Activated T-cell treated with anti-CD3 and anti-CD28 coated beads, Interleukin-2, amount 50 U/mL, for 72 hours (primary cell): ENCODE measurements at places on chromosomes 16 and 17. TPM values are rescaled to one million over a fixed set of nuclear protein-coding genes. Genes with fewer than 3 reads are reported as not detected.

- no peak for DNase-seq
These were observed 386.4 kb upstream of the TNRC6C start for GRCh38 chr17:77572065-77572601.

CCL16 gene
- not detected for total RNA-seq

DNA sequence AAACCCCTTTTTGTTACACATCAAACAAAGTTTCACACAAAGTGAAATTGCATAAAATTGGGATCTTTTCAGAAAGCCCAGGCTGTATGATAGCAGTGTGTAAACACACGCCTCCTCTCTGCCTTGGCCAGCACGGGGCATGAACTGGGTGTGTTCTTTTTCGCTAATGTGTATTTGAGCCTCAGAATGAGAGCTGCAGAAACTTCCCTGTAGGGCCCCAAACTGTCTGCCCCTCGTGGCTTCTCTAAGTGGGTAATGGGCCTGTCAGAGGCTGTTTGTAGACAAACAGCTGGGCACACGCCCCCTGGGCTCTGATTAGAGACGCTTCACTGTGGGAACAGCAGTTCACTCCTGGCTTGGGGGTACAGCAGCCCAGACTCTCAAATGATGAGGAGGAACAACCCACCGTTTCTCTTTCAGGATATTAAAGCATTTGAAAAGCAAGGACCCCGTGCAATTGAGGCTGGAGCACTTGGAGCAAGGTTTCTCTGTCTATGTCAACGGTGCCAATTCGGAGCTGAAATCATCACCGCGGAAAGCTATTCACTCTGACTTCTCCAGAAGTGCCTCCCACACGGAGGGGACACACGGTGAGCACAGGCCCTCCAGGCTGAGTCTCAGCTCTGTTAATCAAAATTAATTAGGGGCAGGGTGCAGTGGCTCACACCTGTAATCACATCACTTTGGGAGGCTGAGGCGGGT lies 78.4 kb downstream of the KATNIP start:
- DNase-seq = no peak

- no peak for DNase-seq
These were observed 52.5 kb downstream of the PIPOX start for GRCh38 chr17:29095439-29095838.

- no peak for DNase-seq
These were observed 29.7 kb upstream of the KIF2B start for GRCh38 chr17:53792997-53793396.

GRCh38 chr17:68792873-68793272 lies 162.3 kb downstream of the ABCA8 start:
- no peak for DNase-seq

DNA sequence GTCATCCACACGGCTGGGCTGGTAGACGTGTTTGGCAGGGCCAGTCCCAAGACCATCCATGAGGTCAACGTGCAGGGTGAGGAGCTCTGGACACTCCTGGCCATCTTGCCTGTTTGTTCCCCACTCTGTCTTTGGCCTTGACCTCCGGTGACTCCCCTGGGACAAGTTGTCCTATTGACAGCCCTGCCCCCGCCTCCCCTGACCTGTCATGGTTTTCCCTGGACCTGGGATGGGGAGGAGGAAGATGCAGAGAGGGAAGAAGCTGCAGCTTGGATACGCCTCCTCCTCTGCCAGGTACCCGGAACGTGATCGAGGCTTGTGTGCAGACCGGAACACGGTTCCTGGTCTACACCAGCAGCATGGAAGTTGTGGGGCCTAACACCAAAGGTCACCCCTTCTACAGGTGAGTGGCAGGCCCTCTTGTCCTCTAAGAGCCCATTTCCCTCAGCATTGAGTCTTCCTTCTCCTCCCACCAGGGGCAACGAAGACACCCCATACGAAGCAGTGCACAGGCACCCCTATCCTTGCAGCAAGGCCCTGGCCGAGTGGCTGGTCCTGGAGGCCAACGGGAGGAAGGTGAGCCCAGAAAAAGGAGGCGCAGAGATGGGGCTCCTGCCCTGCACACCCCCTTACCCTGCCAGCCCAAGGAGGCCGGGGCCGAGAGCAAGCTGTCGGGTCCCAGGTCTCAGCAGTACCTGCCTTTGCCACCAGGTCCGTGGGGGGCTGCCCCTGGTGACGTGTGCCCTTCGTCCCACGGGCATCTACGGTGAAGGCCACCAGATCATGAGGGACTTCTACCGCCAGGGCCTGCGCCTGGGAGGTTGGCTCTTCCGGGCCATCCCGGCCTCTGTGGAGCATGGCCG lies 1.4 kb downstream of the HSD3B7 start:
- DNase-seq = no peak

- no peak for DNase-seq
These were observed 13.4 kb downstream of the GINS2 start for GRCh38 chr16:85675251-85675874.

TOX3 gene
- total RNA-seq = not detected

- peak; percentile 45 for DNase-seq
These were observed 59.2 kb downstream of the PLD6 start for GRCh38 chr17:17146786-17147406.

DNA sequence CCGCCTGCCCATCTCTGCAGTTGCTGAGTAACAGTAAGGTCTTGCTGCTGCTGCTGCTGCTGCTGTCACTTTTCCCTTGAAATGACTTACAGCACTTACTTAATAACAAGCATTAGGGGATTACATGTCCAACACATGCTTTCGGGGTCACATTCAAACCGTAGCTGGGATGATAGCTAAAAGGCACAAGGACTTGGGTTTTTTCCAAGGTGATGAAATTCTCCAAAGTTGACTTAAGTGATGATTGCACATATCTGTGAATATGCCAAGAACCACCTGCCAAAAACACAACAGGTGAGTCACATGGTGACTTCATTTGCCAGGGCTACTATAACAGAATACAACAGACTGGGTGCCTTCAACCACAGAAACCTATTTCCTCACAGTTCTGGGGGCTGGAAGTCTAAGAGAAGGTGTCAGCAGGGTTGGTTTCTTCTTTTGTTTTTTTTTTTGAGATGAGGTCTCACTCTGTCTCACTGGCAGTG lies 121.9 kb upstream of the TNRC6C start:
- peak; percentile 69 for DNase-seq

USP43 gene
- total RNA-seq = 1.6 TPM

DNA sequence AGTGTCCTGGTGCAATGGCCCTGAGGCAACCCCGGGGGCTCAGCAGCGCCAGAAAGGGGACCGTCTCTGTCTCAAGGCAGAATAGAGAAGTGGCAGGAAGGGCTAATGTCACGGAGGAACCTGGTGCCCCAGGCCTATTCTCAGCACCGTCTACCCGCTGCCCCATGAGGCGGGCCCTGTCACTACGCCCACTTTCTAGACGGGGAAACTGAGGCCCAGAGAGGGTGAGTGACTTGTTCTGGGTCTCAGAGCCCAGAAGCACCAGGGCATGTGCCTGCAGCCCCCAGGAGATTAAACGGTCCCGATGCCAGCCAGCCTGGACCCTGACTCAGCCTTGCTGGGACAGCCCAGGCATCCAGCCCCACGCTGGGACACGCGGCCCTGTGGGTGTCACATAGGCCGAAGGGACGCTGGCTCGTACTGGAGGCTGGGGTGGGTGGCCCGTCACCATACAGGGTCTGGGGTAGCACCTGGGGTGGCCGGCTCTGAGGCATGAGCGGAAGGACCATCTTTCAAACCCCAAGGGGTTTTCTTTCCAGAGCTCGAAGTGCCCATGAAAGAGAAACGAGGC lies 40.2 kb upstream of the PABPN1L start:
- no peak for DNase-seq

MVD gene
- total RNA-seq = 80.5 TPM

CLEC3A gene
- not detected for total RNA-seq

SAMD14 gene
- total RNA-seq = 6.9 TPM

- no peak for DNase-seq
These were observed 52.0 kb upstream of the TEKT3 start for GRCh38 chr17:15393414-15393813.

DNA sequence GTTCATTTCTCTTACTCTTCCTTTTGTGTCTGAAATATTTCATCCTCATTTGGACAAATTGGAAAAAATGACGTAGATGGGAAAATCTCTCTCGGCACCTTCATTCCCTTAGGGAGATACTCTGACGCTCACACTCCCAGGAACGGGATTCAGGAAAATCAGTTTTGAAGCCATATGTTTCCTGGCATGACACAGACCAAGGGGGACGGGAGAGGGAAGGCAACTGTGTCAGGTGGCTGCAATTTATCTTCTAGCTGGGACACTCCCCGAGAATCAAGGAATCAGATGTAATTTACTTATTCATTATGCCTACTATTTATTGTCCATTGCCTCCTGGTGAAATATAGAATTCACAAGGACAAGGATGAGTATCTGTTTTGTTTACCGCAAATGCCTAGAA lies 65.5 kb downstream of the IRX5 start:
- DNase-seq = no peak

CDH3 gene
- 24.3 TPM for total RNA-seq

- no peak for DNase-seq
These were observed 88.0 kb upstream of the CBX4 start for GRCh38 chr17:79927136-79927661.

FOXC2 gene
- not detected for total RNA-seq

- DNase-seq = no peak
These were observed 98.4 kb upstream of the DNAH9 start for GRCh38 chr17:11499881-11500280.

DNA sequence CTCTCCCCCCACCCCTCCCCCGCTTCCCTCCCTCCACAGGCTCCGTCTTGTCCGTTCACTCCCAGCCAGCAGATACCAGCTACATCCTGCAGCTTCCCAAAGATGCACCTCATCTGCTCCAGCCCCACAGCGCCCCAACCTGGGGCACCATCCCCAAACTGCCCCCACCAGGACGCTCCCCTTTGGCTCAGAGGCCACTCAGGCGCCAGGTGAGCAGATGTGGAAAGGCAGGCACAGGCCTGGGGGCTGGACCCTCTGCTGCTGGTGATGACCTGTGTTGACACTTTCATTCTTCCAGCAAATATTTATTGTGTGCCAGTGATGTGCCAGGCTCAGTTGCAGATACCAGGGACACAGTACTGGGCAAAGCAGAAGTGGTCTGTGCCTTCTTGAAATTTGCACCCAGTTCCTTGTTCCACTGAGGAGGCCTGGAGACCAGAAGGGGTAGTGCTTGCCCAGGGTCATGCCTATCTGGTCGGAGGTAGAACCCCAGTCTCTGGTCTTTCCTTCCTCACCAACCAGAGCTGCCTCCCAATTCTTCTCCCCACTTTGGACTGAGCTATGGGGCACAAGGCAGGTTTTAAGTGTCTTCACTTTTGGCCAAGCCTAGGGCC lies 10.3 kb upstream of the ABCC3 start:
- DNase-seq = no peak

ZNF469 gene
- 0.65 TPM for total RNA-seq

DNA sequence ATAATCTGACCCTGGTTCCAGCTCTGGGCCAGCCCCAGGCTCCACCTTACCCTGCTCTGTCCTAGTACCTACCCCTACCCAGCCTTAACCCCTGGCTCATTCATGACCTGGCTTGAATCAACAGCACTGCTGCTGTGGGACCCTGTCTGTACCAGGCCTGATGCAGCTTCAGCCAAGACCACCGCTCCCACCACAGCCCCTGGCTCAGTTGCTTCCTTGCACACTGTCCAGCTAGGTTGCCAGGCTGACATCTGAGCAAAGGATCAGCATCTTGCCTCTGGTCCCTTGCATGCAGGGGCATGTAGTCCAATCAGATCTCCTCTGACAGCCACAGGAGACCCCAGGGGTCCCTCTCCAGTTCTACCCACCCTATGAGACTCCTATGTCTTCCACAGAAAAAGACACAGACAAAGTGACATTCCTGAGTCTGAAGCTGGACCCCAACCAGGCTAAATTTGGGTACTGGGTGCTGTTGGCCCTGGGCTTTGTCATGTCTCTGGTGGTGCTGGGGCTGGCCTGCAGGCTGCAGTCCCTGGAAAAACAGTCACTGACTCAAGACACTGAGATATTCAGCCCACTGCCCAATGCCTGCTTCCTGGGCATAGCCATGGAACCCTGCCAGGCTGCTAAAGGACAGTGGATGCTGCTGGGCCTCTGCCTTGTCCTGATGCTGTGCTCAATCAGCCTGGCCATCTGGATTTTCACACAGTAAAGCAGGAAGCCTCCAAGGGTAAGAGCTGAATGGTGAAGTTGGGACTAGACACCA lies 3.9 kb upstream of the KCNH6 start:
- DNase-seq = no peak

GRCh38 chr16:11586856-11587642 lies at the start of gene LITAF:
Gene LITAF (minus strand): TSS chr16:11586919. CDS start chr16:11556730, 30,189 bp downstream.
- DNase-seq = peak; percentile 77

WNK4 gene
- total RNA-seq = 1.1 TPM

TSPAN10 gene
- 0.63 TPM for total RNA-seq

DNA sequence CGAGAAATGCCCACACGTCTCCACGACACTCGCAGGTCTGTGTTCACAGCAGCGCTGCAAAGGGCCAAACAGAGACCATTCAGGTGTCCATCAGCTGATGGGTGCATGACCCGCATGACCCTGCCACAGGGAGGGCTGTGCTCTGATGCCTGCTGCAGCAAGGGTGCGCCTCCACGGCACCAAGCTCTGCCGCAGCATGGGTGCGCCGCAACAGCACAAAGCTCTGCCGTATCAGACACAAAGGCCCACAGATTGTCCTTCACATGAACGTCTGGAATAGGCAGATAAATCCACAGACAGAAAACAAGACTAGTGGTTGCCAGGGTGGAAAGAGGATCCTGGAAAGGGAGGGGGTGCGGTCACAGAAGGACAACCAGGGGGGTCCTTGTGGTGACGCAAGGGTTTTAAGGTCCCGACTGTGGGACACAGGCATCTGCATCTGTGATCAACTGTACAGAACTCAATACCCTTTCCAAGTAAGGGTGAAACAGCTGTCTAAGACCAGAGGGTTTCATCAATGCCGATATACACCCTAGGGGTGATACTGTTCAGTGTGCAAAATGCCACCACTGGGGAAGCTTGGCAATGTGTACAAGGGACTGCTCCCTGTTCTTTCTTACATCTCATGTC lies 121.0 kb downstream of the ANKRD11 start:
- DNase-seq = no peak

CBX2 gene
- 2.4 TPM for total RNA-seq

C1QL1 gene
- total RNA-seq = 2.0 TPM

- no peak for DNase-seq
These were observed 24.8 kb downstream of the HS3ST3A1 start for GRCh38 chr17:13576661-13577526.

SLC16A13 gene
- 5.3 TPM for total RNA-seq

DNA sequence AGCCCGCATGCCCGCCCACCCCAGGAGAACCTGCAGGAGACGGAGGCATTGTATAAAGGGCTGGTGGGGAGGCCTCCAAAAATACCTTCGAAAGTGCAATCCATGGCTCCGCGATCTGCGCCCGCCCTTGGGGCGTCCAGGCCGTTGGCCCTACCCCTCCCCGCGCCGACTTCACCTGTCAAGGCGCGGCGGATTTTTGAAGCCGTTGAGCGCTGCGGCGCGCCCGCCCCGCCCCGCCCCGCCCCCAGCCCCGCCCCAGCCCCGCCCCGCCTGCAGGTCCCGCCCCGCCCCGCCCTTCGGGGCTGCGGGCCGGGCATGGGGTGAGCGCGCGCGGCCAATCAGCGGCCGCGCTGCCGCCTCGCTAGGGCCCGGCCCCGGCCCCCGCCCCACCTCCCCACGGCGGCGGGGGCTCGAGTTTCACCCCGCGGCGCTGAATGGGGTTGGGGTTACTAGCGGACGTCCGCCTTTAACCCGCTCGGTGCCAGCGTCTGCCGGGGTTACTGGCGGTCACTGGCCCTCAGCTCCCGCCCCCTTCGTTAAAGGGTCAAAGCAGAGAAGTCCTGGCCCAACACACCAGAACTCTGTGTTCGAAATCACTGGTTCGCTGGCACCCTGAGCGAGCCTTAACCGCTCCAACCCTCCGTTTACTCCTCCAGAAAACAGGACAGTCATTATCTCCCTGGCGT lies 13.2 kb downstream of the SREBF1 start:
- DNase-seq = peak; percentile 88
